ENCODE measurements at places on chromosomes 7 and 10. TPM values are rescaled to one million over a fixed set of nuclear protein-coding genes. Genes with fewer than 3 reads are reported as not detected.

The NPC1L1 gene
- total RNA-seq, result not detected

The ZNF804B gene
- not detected for total RNA-seq

The GBF1 gene
- 46.7 TPM for total RNA-seq

DNA sequence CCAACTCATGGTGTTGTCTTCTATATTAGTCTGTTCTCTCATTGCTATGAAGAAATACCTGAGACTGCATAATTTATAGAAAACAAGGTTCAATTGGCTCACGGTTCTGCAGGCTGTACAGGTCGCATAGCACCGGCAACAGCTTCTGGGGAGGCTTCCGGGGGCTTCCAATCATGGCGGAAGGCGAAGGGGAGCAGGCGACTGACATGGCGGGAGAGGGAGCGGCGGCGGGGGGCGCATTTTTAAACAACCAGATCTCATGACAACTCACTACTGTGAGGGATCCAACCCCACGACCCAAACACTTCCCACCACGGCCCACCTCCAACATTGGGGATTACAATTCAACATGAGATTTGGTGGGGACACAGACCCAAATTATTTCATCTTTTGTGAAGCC, 28.7 kb upstream of the GDI2 start:
- no peak for DNase-seq

DNA sequence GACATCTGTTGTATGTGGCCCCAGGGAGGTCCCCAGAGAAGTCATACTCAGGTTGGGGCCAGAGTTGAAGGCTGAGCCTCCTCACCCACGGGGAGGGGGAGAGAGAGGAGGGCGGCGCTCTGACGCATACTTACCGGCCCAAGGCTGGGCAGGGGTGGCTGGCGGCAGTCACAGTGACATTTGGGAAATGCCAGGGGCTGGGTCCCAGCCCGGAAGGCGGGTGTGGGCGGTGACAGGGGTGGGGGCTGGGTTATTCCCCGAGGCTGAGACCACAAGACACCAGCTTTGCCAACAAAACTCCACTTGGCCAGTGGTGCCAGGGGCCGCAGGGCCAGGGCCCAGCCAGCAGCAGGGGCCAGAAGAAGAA, 41.1 kb downstream of the RASGEF1A start:
- no peak for DNase-seq

DNA sequence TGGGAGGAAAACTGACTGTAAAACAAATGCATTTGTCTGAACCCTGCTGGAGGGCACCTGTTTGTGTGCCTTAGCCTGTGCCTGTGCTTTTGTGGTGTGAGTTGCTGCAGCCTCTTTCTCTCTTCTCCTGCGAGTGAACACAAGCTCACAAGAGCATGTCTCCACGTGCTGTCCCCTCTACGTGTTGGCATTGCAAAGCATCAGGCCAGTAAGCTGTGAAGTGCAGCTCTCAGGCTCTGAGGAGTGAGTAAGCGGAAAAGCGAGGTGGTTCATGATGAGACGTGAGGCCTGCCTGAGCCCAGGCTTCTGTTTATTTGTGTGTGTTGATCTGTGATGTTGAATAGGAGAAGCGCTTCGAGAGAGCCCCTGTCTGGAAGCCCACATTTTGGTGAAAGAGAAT, 85.6 kb upstream of the PDCD4 start:
- DNase-seq, result no peak

DNA sequence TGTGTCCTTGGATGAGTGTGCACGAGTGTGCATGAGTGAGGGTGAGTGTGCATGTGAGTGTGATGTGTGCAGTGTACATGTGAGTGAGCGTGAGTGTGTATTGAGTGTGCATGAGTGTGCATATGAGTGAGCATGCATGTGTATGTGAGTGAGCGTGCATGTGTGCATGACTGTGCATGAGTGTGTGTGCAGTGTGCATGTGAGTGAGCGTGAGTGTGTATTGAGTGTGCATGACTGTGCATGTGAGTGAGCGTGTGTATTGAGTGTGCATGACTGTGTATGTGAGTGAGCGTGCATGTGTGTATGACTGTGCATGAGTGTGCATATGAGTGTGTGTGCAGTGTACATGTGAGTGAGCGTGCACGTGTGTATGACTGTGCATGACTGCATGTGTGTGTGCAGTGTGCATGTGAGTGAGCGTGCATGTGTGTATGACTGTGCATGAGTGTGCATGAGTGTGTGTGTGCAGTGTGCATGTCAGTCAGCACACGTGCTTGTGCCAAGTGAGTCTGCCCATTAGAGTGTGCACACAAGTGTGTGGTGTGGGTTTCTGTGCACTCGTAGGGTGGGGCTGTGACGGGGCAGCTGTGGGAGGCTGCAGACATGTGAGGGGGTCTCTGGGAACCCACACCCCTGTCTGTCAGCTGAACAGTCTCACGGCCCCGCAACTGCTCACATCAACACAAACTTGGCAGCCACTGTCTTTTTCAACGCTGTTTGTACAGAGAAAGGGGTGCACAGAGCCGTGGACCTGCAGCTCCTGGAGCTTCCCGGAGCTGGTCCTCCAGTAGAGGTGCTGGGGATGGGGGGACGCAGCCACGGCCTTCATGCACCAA, 14.8 kb downstream of the FOXL3 start:
- DNase-seq, result no peak

- no peak for DNase-seq
Observed at GRCh38 chr7:157890921-157891401, 554.2 kb downstream of the DNAJB6 start.

DNA sequence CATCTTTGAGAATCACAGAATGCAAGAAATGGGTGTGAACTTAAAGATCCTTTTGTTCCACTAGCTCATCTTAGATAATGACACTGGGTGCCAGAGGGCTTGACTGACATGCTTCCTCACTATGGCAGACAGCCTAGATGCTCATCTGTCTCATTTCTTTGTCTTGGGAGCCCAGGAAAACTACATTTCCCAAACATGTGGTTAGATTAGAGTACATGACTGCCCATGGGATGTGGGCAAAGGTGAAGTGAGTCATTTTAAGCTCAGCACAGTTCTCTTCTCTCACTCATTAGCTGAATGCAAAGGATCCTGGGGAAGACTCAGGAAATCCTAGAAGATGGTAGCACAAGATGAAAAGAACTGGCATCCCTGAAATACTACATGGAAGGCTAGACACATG, 32.5 kb upstream of the TBX20 start:
- no peak for DNase-seq

GRCh38 chr7:85829176-85829575, 642.3 kb upstream of the SEMA3D start:
- DNase-seq, result no peak

- DNase-seq, result no peak
Observed at GRCh38 chr7:14637968-14638367, 264.6 kb downstream of the DGKB start.

All from activated T-helper 1 cell treated with anti-CD3 and anti-CD28 coated beads, Interleukin-12 subunit alpha, Interleukin-12 subunit beta, Interleukin-2, Interleukin-4 antibody, amounts not matched to agents 30 ng/mL and 10 ng/mL and 1 ng/mL, durations not matched to agents 14 hours and 24 hours and 36 hours (primary cell).